ENCODE measurements at places on chromosomes 1 and 21.

DNA sequence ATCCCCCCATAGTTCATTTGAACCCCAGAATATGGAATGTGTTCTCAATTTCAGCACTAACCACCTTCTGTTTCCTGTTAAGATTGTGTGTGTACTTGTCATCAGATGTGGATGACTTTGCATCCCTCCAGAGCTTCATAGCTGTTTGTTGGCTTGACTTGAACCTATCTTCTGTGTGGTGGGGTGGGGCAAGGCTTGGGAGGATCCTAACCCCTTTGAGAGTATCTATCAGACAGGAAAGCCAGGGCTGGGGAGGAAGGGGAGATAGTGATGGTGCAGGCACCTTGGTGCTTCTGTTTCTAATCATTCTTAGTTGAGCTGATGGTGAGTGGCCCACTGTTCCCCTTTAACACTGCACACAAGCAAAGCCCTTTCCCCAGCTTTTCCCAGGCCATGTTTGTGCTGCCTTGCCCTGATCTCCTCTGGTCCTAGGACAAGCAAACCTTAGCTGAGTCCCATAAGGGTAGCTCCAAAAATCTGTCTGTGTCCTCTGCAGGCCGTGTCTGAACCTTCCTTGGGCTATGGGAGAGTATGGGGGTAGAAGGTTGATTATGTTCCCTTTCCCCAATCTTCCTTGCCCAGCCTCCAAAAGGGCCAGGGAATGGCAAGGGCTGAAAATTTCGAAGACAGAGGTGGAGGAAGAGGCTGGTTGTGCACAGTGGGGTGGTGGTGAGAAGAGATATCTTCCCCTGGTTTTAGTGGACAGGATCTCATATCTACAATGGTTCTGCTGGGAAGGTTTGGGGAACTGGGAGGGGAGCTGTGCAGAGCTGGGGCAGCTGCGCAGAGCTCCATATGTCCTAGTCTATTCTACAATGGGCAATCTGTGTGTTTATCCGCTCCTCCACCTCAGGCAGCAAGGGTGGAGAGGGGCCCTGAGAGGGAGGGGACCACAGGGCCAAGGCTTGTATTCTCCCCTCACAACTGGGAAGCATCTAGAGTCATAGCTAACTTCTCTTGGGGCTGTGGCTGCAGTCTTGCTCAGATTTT is 1.4 kb downstream of the NHLH1 start:
- no peak for DNase-seq

GRCh38 chr21:32523988-32524719 is 61.2 kb downstream of the TCP10L start:
- DNase-seq: no peak

- no peak for DNase-seq
Observed at GRCh38 chr1:100073531-100073930, 59.2 kb downstream of the SASS6 start.

GRCh38 chr1:17648457-17649145 is 106.5 kb upstream of the ACTL8 start:
- no peak for DNase-seq

- no peak for DNase-seq
Observed at GRCh38 chr1:46491443-46492268, 2.0 kb downstream of the DMBX1 start.

GRCh38 chr1:183327434-183328290 is 90.5 kb downstream of the NMNAT2 start:
- DNase-seq: no peak

DNA sequence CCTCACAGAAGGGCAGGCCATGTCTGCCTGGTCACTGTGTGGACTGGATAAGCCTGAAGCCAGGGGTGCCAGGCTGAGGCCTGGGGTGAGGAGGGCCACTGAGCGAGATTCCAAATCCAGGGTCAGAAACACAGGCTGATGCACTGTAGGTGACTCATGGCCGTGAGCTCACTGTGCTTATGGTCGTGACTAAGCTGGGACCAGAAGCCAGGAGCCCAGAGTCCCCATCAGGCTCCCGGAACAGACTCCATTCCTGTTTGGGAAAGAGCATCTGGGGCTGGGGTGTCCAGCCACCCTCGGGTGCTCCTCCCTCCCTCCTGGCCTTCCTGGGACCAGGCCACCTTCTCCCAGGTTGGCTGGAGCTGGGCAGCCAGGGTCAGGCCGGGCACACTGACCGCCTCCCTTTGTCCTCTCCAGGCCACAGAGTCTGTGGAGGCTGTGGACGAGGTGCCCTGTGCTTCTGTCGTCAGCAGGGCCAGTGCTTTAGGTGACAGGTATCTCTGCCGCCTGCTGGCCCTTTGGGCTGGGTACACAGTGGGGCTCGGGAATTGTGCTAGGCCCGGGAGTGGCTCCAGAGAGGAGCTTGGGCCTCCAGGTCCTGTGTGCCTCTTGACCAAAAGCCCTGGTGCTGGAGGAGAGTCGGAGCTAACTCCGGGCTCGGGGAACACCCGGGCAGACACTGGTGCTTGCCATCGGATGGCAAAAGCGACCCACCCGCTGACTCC is 36.7 kb downstream of the AJAP1 start:
- no peak for DNase-seq

DNA sequence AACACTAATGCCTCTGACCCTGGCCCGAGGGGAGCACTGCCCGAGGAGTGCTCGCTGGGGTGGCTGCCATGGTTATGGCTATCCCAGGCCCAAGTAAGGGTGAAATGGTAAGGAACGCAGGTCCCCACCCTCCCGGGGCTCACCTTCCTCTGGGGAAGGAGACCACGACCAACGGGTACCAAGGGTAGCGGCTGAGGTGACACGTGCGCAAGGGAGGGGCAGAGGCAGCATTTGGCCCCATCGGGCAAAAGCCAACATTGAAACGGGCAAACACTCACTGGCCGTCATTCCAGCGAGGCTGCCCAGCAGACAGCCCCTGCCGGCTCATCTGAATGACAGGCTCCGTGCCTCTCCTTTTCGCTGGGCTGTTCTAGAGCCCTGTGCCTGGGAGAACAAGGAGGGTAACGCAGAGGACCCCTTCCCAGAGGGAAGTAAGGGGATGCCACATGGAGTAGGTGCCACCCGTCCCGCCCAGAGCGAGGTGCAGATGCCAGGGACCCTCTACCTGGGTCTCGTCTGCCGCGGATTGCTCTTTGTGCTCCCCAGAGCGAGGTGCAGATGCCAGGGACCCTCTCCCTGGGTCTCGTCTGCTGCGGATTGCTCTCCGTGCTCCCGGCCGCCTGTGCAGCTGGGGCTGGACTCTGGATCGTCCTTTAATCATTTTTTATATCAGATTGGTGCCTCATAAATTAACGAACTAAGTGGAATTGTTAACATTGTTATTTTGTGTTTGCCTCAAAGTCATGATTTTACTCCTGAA is 16.2 kb downstream of the ACTRT2 start:
- no peak for DNase-seq

DNA sequence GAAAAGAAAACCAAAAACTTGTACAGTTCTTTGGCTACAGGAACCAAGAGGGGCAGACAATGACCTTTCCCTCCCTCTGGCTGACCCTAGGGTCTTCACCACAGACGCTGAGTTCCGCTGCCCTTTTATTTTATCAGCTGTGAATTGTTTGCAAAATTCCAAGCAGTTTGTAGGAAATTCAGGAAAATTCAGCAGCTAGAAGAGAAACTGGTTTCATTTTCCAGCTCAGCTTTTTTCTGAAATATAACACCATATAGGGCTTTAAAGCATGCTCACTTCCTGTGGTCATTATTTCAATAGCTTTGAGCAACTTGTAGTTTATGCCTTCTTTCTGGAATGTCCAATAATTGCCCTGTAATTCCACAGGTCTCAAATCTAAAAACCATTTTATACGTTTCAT is 5.5 kb upstream of the PIK3R3 start:
- DNase-seq: no peak

DNA sequence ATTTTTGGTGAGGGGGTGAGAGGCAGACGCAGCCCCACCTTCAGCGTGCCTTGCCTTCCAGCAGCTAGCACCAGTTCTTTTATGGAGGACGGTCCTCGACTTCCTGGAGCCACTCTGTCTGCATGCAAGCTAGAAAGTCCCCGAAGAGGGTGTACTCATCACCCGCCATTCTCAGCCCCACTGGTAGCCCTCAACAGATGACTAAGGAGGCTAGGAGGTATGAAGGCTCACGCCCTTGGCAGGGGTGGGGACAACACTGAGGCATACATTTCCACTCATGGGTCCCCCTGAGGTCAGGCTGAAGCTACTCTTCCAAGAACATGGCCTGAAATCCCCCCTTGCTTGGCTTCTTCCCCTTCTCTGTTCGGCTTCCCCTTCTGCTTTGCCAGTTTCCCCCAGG is 8.9 kb upstream of the PTPRF start:
- DNase-seq: no peak

- no peak for DNase-seq
Observed at GRCh38 chr1:243457363-243457982, 201.6 kb downstream of the SDCCAG8 start.

DNA sequence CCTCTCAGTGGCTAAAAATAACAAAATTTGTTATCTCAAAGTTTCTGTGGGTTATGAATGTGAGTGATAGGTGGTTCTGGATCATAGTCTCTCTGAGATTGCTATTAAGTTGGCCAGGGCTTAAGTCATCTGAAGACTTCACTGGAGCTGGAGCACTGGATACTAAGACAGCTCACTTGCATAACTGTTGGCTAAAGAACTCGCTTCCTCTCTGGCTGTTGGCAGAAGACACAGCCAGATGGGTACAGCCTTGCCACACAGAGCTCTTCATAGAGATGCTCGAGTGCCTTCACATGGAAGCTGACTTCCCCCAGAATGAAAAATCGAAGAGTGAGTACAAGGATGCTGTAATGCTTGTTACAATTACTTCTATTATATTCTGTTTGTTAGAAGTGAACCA is 333.8 kb downstream of the ZP4 start:
- DNase-seq: no peak

DNA sequence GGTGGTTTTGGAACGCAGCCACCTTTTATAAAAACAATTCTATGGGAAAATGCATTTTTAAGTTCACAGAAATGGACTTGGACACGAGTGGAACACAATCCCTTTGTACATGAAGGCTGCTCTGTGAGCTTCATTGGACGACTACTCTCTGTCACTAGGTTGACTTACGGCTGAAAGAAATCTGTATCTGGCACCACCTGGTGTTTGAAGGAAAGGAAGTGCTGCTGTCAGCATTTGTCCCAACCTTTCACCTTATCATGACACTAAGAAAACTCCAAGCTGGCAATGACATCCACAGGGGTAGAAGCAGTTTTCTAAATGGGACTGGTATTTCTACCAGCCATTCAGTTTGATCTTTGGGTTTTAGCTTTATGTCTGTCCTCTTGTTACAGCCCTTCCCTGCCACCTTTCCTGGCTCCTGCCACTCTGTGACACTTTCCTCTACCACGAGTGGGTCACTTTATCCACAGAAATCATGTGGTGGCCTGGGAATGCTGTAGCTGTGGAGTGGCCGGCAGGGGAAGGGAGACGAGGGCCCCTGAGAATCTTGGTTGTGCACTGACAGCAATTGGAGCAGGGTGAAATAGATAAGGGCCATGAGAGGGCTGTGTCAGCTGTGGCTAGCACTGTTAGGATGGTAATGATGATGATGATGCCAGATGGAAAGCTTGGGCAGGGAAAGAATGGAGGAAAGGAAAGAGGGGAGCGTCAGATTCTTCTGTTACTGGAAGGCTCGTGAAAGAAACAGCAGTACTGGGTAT is 85.2 kb downstream of the TBX19 start:
- no peak for DNase-seq

DNA sequence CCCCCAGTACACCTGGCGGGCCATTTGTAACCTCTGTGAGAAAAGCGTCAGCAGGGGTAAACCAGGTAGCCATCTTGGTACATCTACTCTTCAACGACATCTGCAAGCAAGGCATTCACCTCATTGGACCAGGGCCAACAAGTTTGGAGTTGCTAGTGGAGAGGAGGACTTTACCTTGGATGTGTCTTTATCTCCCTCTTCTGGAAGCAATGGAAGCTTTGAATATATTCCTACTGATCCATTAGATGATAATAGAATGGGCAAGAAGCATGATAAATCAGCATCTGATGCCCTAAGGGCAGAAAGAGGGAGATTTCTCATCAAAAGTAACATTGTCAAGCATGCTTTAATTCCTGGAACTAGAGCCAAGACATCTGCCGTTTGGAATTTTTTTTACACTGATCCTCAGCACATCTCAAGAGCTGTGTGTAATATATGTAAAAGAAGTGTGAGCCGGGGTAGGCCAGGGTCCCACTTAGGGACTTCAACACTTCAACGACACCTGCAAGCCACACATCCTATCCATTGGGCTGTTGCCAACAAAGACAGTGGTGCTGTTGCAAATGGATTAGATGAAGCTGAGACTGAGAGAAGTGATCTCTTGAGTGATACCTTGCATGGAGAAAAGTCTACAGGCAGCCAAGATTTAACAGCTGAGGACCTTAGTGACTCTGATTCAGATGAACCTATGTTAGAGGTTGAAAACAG is 2.7 kb downstream of the ZBED6 start:
- DNase-seq: no peak

DNA sequence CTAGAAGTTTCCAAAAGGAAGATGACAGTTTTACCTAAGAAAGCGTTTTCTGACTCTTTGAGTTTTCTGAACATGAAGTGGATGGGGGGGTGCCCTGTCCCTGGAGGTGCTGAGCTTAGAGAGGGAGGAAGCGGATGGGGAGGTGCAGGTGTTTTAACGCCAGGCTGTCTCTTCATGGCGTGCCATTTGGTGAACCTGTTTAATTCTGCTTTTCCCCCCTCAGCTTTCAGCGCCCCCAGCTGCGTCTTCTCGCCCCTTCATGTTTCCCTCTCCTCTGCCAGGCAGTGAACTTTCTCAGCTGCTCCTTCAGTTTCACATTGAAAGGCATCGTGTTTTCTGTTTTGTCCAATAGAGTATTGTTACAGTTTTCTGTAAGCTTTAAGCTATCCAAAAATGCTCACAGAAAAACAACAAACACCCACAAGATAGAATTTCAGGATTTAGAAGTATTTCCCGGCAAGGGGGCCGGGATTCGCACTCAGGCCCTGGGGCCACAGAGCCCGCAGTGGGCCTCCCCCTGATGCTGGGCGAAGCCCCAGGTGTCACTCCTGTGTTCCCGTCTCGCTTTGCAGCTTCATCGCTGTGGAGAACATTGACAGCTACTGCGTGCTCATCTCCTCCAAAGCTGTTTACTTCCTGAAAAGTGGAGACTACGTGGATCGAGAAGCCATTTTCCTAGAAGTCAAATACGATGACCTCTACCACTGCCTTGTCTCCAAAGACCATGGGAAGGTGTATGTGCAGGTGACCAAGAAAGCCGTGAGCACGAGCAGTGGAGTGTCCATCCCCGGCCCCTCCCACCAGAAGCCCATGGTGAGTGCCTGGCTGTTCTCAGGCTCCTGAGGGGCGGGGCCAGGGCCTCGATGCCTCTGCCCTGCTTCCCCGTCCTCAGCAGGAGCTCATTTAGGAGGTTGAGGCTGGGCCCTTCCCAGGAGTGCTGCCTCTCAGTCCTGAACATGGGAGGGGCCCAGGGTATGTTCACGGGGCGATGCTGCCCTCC is 111.4 kb downstream of the DHRS3 start:
- DNase-seq: no peak

Data from WERI-Rb-1 (cell line).